Eye (tissue), 1 donor: ENCODE measurements at places on chromosomes 13 and 19.

GRCh38 chr13:24279327-24280110 lies 29.9 kb upstream of the C1QTNF9 start:
- DNase-seq = no peak

DNA sequence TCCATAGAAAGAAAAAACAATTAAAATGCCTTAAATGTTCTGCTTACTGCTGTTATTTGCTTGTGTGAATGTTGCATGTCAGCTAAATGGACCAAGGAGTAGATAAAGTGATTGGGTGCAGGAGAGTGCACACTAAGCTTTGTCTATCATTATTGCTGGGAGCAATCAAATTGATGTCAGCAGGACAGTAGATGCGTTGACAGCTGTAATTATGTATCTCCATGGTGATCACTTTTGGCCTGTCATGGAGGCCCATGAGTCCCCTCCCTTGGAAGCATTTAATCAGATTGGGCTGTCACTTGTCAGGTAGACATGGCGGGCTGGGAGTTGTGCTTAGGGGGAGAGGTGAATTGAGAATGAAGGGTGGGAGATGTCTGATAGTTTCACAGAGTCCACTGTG lies 215.3 kb downstream of the PCCA start:
- DNase-seq = peak; percentile 92

- DNase-seq = no peak
Observed at GRCh38 chr19:45581576-45581975, 3.0 kb downstream of the OPA3 start.

GRCh38 chr13:50214514-50214913 lies 199.3 kb downstream of the KCNRG start:
- no peak for DNase-seq

DNA sequence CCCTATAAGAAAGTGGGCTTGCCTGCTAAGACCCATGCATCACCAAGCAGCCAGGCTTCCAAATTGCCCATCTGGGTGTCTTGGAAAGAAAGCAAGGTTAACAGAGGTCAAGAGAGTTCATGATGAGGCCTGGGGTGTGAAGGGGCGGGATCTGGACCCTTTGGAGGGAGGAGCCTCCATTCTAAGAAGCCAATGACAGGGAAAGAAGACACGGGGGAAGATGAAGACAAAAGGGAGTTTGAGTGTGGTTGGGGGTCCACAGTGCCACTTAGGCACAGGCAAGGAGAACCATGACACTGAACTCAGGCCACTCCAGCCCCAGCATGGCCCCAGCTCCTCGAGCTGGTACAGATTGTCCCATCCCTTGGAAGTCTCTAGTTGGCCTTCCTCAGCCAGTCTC lies 350.2 kb upstream of the TSHZ3 start:
- DNase-seq = no peak

GRCh38 chr13:90385781-90386489 lies 961.6 kb upstream of the MIR17HG start:
- no peak for DNase-seq

GRCh38 chr13:101841698-101842097 lies 389.2 kb downstream of the ITGBL1 start:
- DNase-seq = no peak

- peak; percentile 57 for DNase-seq
Observed at GRCh38 chr19:50204811-50205675, 1.6 kb downstream of the MYH14 start.

GRCh38 chr13:98275681-98276171 lies 98.7 kb upstream of the RNF113B start:
- peak; percentile 82 for DNase-seq

- DNase-seq = peak; percentile 61
Observed at GRCh38 chr19:12784871-12785430, 6.3 kb upstream of the JUNB start.

DNA sequence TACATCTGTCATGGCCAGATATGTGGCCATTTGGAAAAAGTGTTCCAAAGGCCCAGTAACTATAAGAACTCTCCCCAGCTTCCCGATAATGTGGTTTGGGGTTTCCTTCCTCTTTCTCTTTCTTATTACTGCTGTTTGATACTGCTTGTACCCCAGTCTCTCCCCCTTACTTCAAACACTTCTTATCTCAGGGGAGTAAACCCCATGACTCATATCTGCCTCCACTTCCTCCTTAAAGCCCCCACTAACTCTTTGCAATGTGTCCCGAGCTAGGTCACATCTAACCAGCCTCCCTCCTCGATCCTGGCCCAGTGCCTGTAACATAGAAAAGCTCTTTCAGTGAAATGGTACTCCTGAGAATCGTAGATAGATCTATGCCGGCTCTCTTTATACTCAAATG lies 82.4 kb upstream of the STARD13 start:
- no peak for DNase-seq

- DNase-seq = peak; percentile 36
Observed at GRCh38 chr19:6278740-6279619, 795 bp downstream of the MLLT1 start.

DNA sequence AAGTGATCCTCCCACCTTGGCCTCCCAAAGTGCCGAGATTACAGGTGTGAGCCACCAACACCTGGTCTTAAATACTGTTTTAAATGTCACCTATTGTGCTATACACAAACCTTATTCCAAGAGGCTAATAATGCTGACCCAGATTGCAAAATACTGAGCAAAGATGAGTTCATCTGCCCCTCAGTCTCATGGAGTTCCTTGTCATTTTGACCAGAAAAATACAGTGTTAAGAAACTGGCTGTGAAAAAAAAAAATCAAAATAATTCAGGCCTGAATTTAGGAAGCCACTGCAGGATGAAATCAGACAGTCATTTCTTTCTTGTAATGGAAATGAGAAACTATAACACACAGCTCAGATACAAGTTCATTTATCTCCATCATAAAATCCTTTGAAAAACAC lies 59.9 kb downstream of the TBC1D4 start:
- no peak for DNase-seq

- DNase-seq = no peak
Observed at GRCh38 chr13:94176561-94176960, 302.9 kb downstream of the DCT start.

GRCh38 chr19:8390617-8390981 lies 439 bp downstream of the RAB11B start:
- DNase-seq = peak; percentile 98

- DNase-seq = no peak
Observed at GRCh38 chr19:50790396-50790795, at the start of gene ACP4. ACP4 (plus strand) TSS chr19:50790415; CDS start chr19:50790415, 0 bp downstream.

GRCh38 chr13:107005577-107005976 lies 437.6 kb upstream of the ARGLU1 start:
- DNase-seq = no peak

- DNase-seq = peak; percentile 47
Observed at GRCh38 chr19:4754248-4754647, 30.6 kb upstream of the DPP9 start.

DNA sequence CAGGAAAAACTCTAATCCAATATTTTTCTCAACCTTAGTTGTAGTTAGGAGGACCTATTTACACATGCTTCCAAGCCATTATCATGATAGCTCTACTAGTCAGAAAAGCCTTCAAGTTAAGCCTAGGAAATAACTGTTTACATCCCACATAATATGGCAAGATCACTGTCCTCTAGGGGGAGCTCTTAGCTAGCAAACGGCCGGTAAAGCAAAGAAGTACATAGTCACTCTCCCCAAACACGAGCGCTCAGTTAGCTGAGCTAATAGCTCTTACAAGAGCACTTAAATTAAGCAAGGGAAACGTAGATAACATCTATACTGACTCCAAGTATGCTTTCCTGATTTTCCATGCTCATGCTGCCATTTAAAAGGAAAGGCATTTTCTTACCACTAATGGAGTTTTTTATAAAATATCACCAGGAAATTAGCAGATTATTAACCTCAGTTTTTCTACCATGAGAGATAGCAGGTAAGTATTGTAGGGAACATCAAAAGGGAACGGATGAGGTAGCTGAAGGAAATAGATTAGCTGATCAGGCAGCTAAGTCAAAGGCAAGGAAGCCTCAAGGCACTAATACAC lies 100.6 kb upstream of the PABPC3 start:
- peak; percentile 90 for DNase-seq

DNA sequence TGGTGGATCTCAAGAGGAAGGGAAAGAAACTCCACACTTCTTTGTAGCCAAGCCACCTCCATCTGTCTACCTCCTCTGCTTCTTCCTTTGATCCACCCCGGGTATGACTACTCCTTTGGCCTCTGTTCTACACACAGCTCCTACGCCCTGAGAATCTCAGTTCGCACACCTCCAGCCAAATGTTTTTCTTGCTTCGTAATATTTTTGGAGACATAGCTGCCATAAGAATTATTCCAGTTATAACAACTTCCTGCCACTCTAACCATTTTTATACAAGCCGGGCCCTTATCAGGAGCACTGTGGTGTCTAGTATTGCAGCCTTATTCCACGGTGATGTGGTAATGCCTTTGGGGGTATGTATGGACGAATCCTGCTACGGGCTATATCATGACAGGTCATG lies 126.7 kb downstream of the STARD13 start:
- DNase-seq = no peak

- peak; percentile 29 for DNase-seq
Observed at GRCh38 chr13:101415358-101416174, 742 bp downstream of the NALCN start.

- DNase-seq = no peak
Observed at GRCh38 chr19:52665529-52665928, 27.4 kb upstream of the ZNF83 start.

- no peak for DNase-seq
Observed at GRCh38 chr13:107977071-107977574, 238.2 kb downstream of the LIG4 start.

- DNase-seq = peak; percentile 50
Observed at GRCh38 chr19:919199-920050, 2.3 kb downstream of the KISS1R start.

DNA sequence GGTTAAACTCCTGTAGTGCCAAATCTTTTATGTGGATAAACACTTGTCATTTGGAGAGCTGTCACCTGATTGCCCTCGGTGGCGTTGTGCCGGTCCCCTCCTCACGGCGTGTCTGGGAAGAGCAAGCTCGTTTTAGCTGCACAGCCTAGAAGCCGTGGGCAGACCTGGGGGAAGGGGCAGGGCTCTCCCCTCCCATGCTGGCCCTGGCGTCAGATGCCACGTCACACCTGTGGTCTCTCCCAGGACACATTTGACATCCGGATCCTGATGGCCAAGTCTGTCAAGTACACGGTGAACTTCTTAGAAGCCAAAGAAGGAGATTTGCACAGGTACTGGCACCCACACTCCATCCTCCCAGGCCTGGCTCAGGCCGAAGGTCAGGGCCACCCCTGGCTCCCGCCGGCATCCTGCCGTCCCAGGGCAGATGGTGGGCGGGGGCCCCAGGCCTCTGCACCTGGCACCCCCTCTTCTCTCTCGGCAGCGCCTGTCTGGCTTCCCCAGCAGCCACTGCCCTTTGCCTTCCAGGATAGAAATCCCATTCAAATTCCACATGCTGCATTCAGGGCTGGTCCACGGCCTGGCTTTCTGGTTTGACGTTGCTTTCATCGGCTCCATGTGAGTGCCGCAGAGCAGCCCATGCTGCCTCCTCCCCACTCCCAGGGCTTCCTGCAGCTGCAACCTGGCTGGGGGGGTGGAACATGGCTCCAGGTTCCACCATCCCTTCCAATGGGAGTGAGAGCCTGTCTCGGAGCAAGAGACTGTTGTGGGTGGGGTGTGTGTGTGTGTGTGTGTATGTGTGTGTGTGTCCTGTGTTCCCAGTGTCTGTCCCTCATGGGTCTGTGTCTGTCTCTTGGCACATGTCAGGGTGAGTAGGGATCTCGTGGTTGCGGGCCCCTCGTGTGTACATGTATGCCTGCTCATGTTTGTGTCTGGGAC lies 8.8 kb downstream of the YIPF2 start:
- no peak for DNase-seq

- no peak for DNase-seq
Observed at GRCh38 chr13:97134364-97135095, 87.6 kb upstream of the MBNL2 start.

- DNase-seq = no peak
Observed at GRCh38 chr13:36709136-36709890, 35.5 kb downstream of the SERTM1 start.

- DNase-seq = no peak
Observed at GRCh38 chr19:32032561-32032960, 312.8 kb upstream of the ZNF507 start.

DNA sequence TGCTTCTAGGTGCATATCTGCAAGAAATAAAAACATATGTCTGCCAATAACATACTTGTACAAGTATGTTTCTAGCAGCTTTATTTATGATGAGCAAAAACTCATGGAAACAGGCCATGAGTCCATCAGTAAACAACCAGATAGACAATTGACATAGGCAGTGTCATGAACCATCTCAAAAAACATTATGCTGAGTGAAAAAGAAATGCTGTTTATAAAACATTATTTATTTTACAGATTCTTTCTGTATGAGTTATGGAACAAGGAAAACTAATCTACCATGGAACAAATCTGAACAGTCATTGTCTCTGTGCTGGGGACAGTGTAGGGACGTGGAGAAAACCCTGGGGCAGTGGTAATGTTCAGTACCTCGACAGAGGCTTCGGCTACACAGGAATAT lies 283.9 kb downstream of the UQCRFS1 start:
- no peak for DNase-seq

DNA sequence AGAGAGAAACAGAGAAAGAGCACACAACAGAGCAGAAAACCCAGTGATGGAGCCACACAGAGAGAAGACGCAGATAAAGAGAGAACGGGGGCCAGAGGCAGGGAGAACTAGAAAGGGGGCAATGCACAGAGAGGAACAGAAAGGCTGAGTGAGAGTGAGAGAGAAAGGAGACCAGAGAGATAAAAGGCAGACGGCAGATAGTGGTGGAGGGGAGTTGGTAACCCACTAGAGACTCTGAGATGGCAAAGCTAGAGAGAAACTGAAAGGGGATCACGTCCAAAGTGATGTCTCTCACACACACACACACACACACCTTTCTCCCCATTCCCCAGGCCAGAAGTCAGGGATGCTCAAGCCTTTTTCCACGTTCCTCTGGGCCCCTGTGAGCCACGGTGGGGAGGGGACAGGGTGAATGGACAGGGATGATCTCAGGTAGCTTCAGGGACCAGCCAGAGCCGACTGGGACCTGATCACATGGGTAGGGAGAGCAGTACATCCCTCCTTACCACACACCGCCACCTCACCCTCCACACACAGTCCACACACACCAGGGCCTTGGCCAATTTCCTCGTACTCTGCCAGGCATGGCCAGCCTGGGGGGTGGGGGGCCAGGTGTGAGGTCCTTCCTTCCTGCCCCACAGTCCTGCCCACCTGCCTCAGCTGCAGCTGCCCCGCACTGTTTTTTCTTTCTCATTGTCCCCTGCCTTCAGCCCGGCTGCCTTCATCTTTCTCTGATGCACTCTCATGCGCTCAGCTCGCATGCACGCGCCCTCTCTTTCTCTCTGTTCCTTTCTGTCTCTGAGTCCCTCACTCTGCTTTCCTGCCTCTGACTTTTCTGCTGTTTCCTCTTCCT lies 22.5 kb upstream of the POU2F2 start:
- peak; percentile 20 for DNase-seq

- DNase-seq = peak; percentile 49
Observed at GRCh38 chr19:29217616-29218015, 4.7 kb upstream of the UQCRFS1 start.

GRCh38 chr13:105463011-105463501 lies 1072.4 kb downstream of the EFNB2 start:
- DNase-seq = no peak

GRCh38 chr13:93589788-93590187 lies 363.2 kb downstream of the GPC6 start:
- no peak for DNase-seq

GRCh38 chr19:33905937-33906577 lies 109.4 kb downstream of the KCTD15 start:
- peak; percentile 64 for DNase-seq

GRCh38 chr19:8666814-8667405 lies 31.7 kb downstream of the ACTL9 start:
- no peak for DNase-seq

- DNase-seq = peak; percentile 92
Observed at GRCh38 chr19:46639358-46640182, 3.6 kb upstream of the GNG8 start.

GRCh38 chr13:30119476-30119875 lies 187.9 kb downstream of the KATNAL1 start:
- peak; percentile 45 for DNase-seq
